ENCODE measurements at places on chromosomes 1 and 21. TPM values are rescaled to one million over a fixed set of nuclear protein-coding genes. Genes with fewer than 3 reads are reported as not detected.

Gene LCE1D
- total RNA-seq = not detected

Gene KRTAP13-2
- not detected for total RNA-seq

Gene CADM3
- total RNA-seq = 165 TPM

Gene TMEM125
- total RNA-seq = not detected

Gene ASCL5
- total RNA-seq = not detected

Gene RIPPLY3
- not detected for total RNA-seq

Gene BSND
- not detected for total RNA-seq

Gene FMO4
- 0.56 TPM for total RNA-seq

DNA sequence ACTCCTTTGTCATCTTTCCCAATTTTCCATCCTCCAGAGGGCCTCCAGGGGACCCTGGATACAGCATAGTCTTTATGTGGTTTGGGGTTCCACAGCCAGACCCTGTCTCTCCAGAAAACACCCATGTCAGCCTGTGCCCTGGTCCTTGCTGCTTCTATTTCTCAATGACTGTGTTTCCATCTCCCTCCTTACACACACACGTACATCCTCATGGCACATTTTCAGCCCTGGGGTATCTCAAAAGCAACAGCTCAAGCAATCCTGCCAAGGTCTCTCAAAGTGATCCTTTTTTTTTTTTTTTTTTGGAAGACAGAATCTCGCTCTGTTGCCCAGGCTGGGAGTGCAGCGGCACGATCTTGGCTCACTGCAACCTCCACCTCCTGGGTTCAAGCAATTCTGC is 22.3 kb downstream of the QSOX1 start:
- DNase-seq = no peak

GRCh38 chr21:17433730-17434129 is 79.1 kb upstream of the CXADR start:
- DNase-seq = no peak

DNA sequence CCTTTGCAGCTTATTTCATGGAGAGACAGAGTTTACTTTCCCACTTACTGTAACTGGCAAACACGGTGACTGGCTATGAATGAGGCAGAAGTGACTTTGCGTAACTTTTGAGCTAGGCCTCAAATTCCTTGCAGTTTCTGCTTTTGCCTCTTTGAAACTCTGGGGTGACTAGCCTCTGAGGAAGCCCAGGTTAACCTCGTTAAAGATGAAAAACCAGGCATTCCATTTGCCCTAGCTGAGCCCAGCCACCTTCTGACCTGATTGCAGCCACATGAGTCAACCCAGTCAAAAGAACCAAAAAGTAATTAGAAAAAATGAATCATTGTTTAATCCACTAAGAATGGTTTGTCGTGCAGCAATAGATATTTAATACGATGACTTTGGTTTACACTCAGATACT is 20.4 kb downstream of the PRMT6 start:
- no peak for DNase-seq

GRCh38 chr1:91631718-91632330 is 131.2 kb downstream of the CDC7 start:
- no peak for DNase-seq

GRCh38 chr21:19368944-19369343 is 965.4 kb upstream of the TMPRSS15 start:
- no peak for DNase-seq

DNA sequence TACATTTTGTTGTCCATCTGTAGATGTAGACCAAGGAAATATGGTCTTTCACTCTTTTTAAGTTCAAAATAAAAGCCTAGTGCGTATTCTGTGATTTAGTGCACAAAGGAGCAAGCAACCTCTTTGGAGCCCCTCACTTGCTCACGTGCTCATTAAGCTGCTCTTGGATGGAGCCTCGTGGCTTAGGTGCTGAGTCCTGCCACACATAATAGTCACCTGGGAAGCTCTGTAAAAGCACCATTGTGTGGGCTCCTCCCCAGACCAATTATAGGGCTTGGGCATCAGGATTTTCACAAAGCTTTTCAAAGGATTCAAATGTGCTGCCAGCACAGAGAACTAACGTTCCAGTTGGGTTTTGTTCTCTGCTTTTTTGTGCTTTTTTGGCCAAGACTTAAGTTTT is 85.0 kb downstream of the PCP4 start:
- no peak for DNase-seq

GRCh38 chr1:83849191-83850061 is 149.5 kb downstream of the TTLL7 start:
- no peak for DNase-seq

GRCh38 chr1:44515416-44515815 is 110.4 kb downstream of the RNF220 start:
- no peak for DNase-seq

DNA sequence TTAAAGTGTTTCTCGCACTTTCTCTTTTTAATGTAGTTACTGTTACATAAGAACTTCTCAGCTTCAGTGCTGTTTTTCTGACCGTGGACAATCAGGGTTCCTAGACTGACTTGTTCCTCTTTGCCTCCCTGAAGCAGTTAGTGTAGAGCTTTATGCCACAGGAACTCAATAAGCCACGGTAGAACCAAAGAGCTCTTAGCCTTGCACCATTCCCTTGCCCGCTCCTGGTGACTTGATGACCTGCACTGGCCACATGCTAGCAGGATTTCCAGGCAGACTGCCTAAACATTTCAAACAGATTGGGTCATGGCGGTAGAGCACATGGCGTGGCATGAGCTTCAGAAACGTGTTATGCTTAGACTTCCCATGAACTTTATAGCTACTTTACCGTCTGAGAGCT is 18.8 kb upstream of the FASLG start:
- DNase-seq = no peak

DNA sequence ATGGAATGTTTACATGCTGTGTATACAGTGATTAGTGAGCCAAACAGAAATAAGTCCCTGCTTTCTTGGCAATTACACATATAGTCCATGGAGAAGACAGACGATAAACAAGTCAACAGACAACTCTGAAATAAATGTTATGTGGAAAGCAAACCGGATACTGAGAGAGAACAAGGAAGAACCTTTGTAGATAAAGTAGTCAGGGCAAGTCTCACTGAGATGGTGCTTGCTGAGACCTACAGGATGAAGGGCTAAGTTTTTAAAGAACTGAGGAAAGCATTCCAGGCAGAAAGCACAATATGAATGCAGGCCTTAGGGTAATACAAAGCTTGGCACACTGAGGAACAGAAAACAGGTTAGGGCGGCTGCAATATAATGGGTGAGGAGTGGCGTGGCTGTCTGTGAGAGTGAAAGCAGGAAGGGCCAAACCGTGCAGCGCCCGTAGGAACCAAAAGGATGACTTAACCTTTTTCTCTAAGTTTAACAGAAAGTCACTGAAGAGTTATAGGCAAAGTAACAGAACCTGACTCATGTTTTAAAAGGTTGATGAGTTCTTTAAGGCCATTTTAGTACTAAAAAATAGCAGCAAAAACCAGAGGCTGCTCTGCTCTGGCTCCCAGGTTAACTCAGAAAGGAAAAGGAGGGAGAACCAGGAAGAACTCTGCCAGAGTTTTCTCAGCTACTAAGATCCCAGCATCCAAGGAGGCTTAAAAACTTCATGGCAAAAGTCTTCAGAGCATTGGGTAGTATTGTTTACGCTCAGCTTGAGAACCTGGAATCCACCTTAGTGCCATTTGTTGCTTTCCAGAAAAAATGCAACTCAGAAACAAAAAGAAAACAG is 8.7 kb upstream of the TTF2 start:
- no peak for DNase-seq

GRCh38 chr1:184485751-184486723 is 99.2 kb downstream of the C1orf21 start:
- no peak for DNase-seq

- no peak for DNase-seq
Measured at GRCh38 chr1:52709016-52709415, 10.9 kb upstream of the COA7 start.

DNA sequence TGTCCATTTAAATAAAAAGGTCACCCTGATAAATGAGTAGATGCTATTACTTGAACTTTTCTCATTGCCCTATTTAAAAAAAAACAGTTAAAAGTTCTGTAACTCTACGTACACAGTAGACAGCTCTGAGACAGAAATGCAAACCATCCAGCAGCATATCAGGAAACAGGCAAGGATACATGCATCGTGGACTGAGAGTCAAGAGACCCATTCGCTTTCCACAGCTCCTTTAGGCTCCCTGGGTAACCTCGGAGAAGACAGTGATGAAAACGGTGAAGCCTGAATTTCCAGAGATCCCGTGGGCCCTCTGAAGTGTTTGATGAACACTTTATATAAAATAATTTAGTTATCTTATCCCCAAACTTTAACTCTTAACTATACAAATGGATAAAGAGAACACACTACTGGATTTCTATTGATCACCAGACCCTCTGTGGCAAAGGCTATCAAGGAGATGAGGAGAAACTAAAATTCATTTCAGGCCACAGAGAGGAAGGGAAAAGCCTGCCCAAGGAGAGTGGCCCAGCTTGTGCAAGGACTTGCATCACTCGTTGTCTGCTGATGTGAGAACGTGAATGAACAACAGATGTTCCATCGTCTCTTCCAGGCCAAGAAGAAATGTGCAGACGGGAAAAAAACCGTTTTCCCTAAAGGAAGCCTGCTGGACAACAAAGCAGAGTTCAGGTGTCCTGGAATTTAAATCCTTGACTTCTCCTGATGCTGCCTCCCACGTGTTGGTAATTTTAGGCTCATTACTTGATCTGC is 131.0 kb downstream of the TGFBR3 start:
- DNase-seq = no peak

- DNase-seq = peak; percentile 98
Measured at GRCh38 chr1:23367791-23368561, 1.7 kb downstream of the ZNF436 start.

GRCh38 chr1:83131692-83131955 is 867.3 kb downstream of the TTLL7 start:
- DNase-seq = no peak

DNA sequence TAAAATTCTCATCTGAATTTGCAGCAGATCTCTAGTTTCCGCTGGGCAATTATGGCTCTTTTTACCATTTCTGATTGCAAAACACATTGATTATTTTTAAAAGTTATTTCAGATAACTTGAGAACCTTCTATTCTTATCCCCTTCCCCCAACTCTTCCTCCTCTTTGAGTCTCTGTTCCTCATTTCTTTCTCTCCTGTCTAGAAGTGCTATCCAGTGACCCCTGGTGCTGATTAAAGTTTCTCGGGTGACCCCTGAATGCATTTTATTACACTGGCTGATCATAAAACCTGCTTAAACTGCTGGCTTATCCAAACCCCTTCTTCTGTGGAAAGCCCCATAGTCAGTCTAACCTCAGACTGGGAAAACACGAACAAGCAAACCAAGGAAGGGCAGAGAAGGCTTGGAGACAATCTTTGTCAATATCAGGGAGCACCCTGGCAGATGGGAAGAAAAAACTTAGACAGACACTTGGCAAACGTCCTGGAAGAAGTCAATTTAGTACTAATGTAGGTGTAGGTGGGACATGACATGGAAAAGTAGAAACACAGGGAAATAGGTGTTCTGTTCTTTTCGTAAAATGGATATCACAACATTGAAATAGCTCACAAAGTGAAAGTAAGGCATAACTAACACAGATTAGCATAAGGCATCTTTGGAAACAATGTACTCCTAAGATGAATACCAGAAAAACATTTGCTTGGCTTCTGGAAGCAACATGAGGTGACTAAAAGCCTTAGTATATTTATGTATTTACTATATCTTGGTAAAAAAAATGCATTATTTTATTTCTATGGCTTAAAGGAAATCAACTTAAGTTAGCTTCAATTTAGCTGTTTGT is 61.4 kb downstream of the GORAB start:
- DNase-seq = no peak

DNA sequence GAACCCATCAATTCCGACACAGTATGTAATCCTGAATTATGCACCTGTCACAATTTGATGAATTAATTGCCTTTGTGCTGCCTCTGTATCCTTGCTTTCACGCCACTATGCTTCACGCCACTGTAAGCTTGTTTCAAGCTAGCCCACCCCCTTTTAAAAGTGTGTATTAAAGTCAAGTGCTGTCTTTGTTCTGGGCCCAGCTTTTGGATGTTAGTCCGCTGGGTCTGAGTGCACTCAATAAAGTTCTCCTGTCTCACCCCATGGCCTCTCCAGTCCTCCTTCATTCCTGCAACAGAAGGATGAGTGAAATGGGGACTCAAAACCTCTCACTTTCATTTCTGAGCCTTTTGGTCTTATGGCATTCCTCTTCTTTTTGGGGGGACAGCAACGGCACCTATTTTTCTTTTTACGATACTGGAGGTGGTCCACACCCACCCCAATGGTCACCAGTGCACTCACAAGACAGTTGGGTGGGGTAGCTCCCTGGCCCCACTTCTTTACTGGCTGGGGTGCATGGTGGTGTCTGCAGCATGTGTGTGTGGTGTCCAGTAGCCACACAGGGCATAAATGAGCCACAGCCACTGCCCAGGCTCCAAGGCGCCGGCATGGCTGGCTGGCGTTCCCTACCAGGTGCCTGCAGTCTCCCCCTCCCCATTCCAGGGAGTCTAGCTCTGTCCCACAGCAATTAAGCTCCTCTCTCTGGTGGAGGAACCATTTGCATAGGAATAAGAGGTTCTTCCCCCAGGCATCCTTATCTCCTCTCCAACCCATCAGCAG is 1.8 kb downstream of the THEM4 start:
- no peak for DNase-seq

DNA sequence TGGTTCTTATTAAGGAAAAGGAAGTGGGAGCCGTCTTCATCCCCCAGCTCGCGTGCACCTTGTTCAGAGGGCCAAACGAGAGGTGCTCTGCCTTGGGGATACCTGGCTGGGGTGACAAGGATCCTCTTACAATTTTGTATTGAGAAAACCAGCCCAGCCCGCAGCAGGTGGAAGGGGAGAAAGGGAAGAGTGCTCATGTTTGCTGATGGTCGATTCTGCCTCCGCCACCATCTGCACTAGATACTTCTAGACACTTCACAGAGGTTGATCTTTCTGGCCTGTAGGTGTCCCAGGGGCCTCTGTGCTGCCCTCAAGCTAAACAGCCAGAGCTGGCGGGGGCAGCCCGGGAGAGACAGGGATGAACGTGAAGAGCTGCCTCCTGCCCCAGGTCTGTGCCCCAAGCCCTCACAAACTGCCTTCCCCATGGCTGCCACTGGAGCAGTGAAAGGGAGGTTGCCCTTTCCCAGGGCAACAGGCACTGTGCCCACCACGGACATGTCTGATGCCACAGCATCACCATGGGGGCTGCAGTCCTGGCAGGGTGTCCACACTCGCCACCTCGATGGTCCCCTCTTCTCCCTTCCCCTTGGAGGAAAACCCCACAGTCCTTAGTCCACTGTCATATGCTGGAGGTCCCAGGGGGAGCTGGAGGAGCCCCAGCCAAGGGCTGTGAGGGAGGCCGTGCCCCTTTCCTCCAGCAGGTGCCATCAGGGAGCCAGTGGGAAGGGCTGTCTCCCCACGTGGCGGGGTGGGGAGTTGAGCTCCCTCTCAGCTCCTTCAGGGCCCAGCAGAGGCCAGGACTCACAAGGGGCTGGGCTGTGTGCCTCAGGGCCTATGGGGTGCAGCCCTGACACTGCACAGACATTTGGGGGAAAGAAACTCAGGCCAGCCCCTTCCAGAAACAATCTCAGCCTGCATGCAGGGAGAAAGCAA is 8.1 kb downstream of the ADPRS start:
- DNase-seq = peak; percentile 55

DNA sequence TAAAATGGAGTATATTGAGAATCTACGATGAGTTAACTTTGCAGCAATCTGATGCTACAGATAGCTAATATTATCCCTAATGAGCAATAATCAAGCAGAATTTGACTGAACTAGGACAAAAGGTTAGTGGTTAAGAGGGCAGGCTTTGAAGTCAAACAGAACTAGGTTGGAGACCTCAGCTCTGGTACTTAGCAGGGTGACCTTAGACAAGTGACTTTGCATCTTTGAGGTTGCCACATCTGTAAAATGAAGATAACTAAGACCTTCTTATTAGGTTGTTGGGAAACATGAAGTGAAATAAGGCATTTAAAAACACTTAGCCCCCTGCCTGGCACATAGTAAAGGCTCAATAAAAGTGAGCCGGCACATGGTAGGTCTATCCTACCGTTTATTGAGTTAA is 4.3 kb upstream of the FUCA1 start:
- no peak for DNase-seq

All from glutamatergic neuron (in vitro differentiated cells).